Germinal center (tissue), 1 donor: ENCODE measurements at places on chromosomes 13 and 19.

DNA sequence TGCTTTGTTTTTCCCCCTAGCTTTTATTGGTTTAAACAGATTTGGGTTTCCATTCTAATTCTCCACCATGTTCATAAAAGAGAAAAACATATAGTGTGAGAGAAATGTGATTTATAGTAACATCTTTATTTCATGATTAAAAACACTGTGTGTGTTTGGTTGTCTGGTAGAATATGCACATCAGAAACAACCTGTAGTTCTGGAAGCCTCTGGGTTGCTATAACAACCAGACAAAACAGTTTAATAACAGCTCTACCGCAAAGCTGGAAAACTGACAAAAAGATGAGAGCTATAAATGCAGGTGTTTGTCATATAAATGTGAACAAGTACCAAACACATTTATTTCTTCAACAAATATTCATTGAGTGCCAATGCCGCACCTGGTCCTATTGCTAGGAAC is 9.8 kb downstream of the KBTBD6 start:
- no peak for DNase-seq

DNA sequence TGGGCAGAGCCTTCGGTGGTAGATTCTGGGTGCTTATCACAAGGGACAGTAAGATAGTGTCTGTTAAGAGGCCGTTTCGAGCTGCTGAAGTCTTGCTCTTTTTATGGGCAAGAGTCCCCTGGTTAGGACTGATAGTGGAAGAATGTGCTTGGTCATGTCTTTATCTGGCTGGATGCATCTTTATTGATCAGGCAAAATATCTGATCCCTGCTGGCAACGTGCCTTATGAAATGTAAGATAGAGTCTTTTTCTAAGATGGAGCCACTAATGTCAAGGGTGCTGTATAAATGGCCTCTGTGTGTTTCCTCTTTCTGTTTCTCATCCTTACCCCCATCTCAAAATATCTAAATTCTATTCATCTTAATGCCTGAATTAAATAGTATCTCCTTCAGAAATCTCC is 53.3 kb downstream of the MYO16 start:
- DNase-seq, result no peak

DNA sequence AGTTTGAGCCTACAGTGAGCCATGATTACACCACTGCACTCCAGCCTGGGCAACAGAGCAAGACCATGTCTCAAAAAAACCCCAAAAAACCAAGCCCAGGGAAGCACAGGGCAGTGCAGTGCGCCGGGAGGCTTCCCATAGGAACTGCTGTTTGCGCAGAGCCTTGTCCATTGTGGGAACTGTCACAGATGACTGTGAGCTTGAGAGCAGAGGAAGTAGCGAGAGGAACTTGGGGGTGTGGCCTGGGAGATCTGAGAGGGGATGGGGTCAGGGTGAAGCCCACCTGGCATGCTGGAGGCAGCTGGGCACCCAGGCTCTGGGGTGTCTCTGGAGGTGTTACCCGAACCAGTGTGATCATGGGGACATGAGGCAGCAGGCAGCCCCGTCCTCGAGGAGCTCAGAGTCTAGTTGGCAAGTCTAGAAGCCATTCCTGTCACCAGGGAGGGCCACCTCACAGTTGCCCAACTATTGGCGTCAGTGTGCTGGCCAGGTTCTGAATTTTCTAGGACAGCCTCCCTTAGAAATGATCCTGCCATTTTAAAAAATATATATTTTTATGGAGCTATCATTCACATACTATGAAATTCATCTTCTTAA is 10.4 kb downstream of the KDM4B start:
- no peak for DNase-seq

DNA sequence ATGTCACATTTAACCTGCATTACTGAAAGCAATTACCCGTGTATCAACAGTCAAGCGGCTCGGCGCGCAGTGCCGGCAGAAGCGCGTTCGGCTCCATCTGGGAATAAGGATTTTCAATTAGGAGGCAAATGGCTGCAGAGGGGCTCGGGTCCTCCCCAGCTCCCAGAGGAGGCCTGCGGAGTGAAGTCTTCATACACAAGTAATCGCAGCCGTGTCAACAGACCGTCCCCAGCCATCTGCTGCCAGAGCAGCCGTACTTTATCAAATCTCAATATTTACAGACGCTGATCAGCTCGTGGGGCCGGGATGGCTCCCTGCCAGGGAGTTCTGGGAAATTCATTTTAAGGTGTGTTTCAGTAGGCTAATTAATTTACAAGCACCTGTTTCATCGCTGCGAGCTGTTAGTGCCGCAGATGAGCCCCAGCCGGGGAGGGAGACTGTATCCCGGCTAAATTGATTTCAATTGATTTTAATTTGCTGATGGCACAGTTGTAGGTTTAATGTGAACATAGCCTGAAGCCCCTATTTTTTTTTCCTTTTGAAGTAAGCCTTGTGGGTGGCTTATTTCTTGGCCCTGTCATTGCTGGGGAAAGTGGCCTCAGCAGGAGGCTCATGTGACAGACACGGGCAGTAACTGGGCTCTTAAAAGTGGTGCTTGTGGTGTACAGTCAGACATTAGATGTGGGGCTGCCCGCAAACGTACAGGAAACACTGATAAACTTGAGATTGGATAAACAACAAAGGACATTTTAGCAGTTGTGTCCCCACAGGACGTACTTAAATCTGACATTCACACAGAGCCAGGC is 252.7 kb downstream of the TEX29 start:
- no peak for DNase-seq

GRCh38 chr13:34428911-34429310 is 513.2 kb upstream of the NBEA start:
- no peak for DNase-seq

DNA sequence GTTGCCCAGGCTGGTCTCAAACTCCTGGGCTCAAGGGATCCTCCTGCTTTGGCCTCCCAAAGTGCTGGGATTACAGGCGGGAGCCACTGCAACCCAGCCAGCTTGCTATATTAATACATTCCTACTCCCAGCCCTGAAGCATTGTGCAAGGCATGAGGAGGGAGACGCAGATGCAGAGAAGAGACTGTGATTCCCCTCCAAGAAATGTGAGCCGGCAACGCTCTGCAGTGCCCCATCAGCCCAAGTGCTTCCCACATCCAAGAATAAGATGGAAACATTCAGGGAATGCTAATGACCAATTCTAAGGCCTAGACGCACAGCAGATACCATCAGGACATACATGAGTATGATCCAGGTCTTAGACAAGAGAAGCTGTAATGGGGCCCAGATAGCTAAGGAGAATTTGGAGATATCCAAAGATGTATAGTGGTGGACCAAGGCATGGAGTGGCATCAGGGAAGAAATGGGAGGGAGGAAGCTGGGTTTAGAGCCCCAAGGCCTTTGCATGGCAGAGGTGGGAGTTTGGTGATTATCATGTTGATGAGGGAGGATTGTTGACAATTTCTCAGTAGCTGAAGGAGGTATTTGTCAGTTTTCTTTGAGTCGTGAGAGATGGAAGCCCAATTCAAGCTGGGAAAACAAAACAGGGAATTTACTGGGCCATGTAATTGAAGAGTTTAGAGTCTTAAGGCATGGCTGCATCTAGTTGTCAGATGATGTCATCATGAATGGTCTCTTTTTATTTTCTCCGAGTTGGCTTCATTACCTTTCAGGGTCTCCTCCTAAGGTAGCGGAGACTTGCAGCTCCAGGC is 2.9 kb downstream of the PPM1N start:
- no peak for DNase-seq

- DNase-seq, result no peak
These were observed 2.4 kb downstream of the FBN3 start for GRCh38 chr19:8146877-8147581.

GRCh38 chr13:102933122-102933521 is 87.3 kb downstream of the ERCC5 start:
- no peak for DNase-seq

DNA sequence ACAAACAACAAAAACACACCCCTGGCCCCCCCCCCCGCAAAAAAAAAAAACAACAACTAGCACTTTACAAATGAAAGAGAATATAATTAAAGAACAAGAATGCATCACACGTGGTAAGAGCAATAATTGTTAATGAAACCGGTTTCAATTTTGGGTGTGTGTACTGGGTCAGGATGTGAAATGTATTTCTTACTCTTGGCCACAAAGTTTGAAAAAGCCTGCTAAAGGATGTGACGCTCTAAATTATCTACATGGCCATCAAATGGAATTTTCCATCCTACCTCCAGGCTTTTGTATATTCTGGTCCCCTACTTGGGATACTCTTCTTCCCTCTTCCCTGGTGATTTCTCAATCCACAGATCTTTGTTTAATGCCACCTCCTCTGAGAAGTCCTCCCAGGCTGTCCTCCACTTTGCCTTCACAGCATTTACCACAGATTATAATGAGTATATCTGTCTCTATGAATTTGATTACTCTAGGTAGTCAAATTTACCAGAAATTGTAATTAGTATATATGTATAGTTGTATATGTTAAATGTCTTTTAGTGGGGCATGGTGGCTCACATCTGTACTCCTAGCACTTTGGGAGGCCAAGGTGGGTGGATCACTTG is 2.1 kb downstream of the SARS2 start:
- DNase-seq, result no peak

- DNase-seq, result no peak
These were observed 324.5 kb upstream of the NBEA start for GRCh38 chr13:34617473-34618083.

- DNase-seq, result no peak
These were observed 165.4 kb downstream of the KCTD12 start for GRCh38 chr13:76720821-76721220.

- no peak for DNase-seq
These were observed 47.2 kb downstream of the RFXAP start for GRCh38 chr13:36866232-36866631.

GRCh38 chr13:30429721-30430694 is 7.7 kb downstream of the UBE2L5 start:
- DNase-seq, result no peak
